NCI-H1105 (cell line): ENCODE measurements at places on chromosomes 12 and 14.

DNA sequence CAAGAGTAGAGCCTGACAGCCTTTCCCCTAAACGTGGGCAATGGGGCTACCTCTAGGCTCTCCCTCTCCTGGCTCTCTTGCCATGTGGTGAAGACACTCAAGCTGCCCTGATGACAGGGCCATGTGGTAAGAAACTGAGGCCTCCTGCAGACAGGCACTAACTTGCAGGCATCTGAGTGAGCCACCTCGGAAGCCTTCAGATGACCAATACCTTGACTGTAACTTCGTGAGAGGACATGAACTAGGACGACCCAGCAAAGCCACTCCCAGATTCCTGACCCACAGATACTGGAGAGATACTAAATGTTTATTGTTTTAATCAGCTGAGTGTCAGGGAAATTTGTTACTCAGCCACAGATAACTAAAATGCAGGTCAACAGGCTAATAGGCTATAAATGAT is 96.4 kb downstream of the EFCAB11 start:
- DNase-seq: no peak

- DNase-seq: no peak
Measured at GRCh38 chr14:56219666-56220413, 101.6 kb downstream of the PELI2 start.

DNA sequence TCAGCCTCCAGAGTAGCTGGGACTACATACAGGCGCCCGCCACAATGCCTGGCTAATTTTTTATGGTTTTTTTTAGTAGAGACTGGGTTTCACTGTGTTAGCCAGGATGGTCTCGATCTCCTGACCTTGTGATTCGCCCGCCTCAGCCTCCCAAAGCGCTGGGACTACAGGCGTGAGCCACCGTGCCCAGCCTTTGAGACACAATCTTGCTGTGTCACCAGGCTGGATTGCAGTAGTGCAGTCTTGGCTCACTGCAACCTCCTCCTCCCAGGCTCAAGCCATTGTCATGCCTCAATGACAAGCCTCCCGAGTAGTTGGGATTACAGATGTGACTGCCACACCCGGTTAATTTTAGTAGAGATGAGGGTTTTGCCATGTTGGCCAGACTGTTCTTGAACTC is 21.3 kb upstream of the STRN3 start:
- DNase-seq: no peak

DNA sequence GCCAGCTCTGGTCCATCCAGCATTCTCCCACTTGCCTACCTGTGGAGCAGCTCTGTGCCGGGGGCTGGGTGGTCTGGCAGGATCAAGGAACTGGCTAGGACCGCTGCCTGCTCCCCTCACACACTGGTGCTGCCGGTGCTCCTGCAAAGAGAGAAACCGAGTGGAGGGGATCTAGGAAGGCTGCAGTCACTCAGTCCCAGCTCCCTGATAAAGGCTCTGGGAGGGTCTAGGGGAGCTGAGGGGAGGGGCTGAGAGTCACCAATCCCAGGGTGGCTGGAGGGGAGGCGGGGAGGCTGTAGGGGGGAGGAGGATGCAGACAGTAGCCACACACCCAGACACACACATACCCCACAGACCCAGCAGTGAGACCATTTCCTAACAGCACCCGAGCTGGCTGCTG is at the start of gene TAC3:
Gene TAC3 (minus strand): TSS at position 182 of the 400 bp plus-strand sequence. CDS start 732 bp downstream, outside the sequence.
- DNase-seq: no peak

GRCh38 chr12:96247563-96247962 is 53.4 kb downstream of the ELK3 start:
- no peak for DNase-seq

DNA sequence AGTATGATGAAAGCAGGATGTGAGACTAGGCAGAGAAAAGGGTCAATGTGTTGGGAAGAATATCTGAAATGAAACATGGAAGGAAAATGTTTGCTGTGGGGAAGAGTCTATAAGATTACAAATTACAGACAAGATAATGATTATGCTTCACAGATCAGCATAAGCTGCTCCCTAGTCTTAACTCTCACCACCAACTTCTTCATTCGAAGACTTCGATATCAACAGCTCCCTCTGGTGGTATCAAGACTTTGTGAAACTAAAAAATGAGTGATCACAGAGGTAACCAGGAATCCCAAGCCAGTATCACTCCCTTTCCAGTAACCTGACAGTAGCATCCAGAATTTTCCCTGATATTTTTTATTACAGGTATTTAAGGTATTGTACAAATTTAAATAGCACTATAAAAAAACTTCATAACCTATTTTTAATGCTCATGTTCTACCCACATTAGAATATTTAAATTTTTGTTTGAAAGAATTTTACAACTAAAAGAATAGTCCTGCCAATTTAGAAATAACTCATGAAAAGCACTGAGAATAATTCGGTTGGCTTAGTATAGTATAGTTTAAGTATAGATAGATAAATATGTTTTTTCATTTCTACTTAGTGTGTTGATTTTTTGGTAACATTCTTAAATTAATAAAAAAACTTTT is 84.4 kb downstream of the C2CD5 start:
- peak; percentile 56 for DNase-seq

DNA sequence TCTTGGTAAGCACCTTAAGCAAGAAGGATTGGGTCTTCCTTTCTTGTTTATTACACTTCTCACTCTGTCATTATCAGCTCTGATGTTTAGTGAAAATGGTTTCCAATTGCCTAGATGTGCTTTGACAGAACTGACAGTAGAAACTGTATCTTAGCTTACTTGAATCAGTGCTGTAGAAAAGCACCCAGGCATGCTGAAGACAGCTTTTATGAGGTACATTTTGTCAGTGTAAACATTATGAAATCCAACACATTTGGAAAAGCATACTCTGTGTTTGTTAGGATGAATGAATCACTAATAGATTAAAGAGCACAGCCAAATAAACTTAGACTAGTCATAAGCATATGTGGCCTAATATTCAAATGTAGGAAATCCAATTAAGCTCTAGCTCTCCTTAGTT is 290.2 kb upstream of the NPAS3 start:
- no peak for DNase-seq

DNA sequence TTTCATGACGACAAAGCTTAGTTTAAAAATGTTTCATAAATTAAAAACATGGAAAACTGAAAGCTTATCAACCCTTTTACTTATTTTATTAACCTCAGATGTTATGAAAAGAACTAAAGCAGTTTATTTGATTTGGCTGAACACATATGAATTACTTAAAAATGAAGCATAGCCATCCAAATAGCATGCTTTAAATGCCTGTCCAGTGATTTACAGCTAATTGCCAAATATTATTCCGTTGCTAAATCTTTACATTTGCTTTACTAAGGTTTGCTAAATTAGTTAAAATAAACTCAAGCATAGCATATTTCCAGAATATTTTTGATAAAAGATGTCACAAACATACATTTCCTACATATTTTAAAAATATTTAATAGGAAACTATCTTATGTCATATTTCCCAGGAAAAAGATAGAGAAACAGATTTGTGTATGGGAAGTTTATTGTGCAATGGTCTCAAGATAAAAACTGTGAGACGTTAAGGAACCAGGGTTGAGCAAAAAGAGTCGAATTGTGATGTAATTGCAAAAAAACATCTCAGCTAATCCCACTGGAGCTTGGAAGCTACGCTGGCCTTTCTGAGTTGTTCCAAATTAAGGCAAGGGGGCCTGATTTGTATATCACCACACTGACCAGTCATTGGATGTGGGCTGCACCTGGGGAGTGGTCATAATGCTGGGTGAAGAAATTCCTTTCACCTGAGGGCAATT is 25.8 kb downstream of the GPR135 start:
- DNase-seq: no peak

GRCh38 chr12:107328442-107329133 is 235.2 kb upstream of the CRY1 start:
- DNase-seq: no peak

DNA sequence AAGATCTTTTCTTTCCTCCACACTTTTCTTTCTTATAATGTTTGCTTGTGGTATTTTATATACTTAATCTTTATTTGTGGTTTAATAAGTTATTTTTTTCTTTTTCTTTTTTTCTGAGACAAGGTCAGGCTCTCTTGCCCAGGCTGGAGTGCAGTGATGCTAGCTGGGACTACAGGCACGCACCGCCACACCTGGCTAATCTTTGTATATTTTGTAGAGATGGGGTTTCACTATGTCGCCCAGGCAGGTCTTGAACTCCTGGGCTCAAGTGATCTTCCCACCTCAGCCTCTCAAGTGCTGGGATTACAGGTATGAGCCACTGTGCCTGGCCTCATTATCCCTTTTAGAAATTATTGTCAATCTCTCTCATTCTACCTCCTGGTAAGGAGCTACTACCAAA is 87.1 kb downstream of the SCFD1 start:
- DNase-seq: no peak

DNA sequence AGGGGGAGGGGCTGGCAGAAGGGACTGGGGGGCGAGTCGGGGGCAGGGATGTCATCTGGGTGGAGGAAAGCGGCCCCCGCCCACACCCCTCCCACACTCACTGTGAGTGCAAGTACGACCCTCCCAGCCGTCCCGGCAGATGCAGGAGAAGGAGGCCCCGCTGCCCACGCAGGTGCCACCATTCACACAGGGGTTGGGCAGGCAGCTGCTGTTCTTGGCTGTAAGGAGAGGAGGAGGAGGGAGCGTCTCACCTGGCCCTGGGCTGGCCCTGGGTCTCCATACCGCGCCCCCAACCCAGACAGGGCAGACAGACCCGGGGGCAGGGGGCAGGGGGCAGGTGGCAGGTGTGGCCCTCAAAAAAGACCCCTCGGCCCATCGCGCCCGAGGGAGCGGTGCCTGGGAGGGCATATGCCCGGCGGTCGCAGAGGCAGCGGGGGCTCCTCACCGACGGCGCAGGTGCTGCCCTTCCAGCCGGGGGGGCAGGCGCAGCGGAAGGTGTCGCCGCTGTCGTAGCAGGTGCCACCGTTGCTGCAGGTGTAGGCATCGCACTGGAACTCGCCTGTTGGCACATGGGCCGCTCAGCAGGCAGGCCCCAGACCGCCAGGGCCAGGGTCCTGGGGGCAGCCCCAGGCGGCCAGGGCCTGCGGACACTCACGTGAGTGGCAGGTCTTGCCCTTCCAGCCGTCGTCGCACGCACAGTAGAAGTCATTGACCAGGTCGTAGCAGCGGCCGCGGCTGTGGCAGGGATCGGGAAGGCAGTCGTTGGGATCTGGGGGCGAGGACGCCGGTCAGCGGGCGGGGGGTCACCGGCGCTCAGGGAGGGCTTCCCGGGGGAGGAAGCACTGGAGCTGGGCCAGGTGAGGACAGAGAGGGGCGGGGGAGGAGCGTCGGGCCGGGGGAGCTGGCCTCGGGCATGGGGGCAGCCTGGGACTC is 20.6 kb downstream of the JAG2 start:
- DNase-seq: no peak
